ENCODE measurements at places on chromosomes 5 and 9. TPM values are rescaled to one million over a fixed set of nuclear protein-coding genes. Genes with fewer than 3 reads are reported as not detected.

DNA sequence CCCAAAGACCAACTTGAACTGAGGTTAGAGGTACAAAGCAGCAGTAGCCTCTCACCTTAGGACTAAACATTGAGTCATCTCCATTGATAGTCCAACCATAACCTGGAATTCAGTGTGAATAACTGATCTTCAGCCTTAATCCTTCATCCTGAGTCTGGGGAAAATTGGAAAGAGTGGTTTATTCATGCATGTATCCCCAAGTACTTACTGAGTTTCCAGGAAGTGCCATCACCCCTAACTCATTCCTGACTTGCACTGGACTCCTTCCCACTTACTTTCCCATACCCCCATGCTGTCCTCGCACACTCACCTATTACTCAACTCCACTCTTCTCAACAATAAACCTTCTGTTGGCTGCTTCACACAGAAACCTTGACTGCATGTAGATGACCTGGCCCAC, 161.4 kb upstream of the ZNF462 start:
- no peak overlapping the region for H3K4me3 ChIP-seq
- no peaks in the 10 kb centered on the region for H3K4me1 ChIP-seq
- no peak overlapping the region for H3K27ac ChIP-seq
- H3K36me3 ChIP-seq = no peaks in the 10 kb centered on the region
- no peak for DNase-seq

GRCh38 chr9:138043411-138044345, 166.1 kb downstream of the CACNA1B start:
- H3K27ac ChIP-seq = no peak overlapping the region
- no peak overlapping the region for H3K4me3 ChIP-seq
- H3K36me3 ChIP-seq = no peaks in the 10 kb centered on the region
- H3K27me3 ChIP-seq = peaks cover 43% of the 10 kb centered on the region

DNA sequence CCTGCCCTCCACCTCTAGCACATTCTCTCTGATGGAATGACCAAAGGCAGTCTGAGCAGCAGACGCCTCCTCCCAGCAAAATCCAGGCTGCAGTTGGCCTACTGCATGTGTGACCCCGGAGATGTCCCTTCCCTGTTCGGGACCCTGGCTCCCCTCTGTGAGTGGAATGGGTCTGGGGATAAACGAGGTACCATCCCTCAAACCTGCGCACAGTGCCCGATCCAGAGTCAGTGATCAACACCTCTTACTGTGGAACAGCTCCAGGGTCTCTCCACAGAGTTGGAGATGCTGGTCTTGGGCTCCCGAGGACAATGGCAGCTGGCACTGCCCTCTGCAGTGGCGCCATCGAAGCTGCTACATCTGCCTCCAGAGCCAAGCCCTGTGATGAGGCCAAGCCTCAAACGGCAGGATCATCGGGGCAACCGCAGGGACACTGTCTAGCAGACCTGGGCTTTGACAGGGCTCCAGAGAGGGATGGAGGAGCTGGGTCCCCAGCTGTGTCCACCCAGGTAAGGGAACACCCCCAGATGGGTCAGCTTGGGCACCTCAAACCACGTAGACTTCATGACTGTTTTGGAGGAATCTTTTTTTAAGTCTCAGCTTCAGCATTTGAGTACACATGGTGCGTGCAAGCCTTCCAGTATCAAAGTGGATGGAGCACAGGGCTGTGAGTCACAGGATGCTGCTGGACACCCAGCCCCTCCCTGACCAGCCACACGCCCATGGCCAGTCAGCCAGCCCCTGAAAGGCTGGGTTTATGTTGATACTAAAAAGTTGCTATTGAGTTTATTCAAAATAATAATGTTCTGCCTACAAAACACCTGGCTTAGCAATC, 13.0 kb downstream of the MED10 start:
- no peak overlapping the region for H3K27ac ChIP-seq
- H3K27me3 ChIP-seq = no peaks in the 10 kb centered on the region
- DNase-seq = no peak
- H3K4me3 ChIP-seq = no peak overlapping the region
- H3K4me1 ChIP-seq = peaks cover 10% of the 10 kb centered on the region
- H3K36me3 ChIP-seq = peaks cover 28% of the 10 kb centered on the region

IFNA21 gene
- not detected for polyA plus RNA-seq

PCDHA10 gene
- not detected for polyA plus RNA-seq

- H3K4me1 ChIP-seq = no peaks in the 10 kb centered on the region
- no peak for DNase-seq
- H3K27me3 ChIP-seq = peaks cover 21% of the 10 kb centered on the region
These were observed 59.4 kb upstream of the TNFSF8 start for GRCh38 chr9:114989600-114990410.

DNA sequence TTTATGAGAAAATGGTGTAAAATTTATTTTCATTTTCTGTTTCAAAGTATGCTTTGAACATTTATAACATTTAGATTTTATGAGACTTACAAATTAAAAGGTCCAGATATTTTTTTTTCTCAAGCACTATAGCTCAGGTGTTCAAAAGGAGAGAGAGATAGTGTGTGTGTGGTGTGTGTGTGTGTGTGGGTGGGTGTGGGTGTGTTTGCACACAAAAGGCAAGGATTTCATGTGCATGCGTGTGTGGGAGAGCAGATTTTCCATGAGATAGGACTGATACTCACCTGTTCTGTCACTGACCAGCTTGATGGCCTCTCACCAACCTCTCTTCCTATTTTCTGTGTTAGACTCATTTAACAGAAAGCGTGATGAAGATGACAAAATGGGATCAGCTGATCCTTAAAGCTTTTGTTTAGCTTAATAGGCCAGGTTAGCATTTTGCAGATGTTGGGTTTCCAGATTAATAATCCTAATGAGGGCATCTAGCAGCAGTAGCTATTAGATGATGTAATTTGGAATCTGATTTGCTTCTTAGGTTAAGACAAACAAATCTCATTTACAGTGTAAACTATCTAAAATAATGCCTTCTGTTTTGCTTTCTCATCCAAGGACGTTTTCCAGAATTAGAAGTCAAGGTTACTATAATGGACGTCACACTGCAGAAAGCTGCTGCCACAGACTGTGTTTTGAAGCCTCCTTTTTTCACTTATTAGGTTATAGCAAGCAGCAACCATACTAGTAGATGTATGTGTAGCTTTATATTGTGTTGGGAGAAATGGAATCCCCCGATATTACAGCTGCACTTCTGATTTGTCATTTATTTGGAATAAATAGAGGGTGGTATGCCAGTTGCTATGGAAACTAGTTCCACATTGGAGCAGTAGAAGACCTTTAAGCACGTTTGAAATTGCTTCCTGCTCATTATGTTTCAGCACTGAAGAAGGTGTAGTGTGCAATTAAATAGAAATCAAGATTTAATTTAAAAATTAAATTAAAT, 355.6 kb downstream of the TAF11L14 start:
- no peaks in the 10 kb centered on the region for H3K36me3 ChIP-seq
- H3K27ac ChIP-seq = no peak overlapping the region
- no peaks in the 10 kb centered on the region for H3K27me3 ChIP-seq
- no peak overlapping the region for H3K4me3 ChIP-seq
- no peak for DNase-seq

DNA sequence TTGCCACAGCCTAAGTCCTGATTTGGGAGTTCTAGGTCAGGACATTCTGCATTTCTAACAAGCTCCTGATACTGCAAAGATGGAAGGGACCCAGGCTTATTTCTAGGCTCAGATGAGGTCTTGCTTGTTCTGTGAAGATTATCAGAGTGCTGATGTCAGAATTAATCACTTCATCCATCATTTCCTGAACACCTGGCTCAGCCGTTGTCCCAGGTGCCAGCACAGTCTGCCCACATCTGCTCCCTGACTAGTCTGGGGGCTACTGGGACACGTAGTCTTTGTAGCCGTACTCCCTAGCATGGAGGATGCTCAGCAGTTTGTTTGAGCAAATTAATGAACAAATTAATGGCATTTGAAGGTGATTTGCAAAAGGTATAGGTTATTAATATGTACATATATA, 17.9 kb upstream of the SPINK4 start:
- no peaks in the 10 kb centered on the region for H3K36me3 ChIP-seq
- no peak overlapping the region for H3K4me3 ChIP-seq
- DNase-seq = no peak
- peak overlapping the region; percentile 34 for H3K27ac ChIP-seq

DNA sequence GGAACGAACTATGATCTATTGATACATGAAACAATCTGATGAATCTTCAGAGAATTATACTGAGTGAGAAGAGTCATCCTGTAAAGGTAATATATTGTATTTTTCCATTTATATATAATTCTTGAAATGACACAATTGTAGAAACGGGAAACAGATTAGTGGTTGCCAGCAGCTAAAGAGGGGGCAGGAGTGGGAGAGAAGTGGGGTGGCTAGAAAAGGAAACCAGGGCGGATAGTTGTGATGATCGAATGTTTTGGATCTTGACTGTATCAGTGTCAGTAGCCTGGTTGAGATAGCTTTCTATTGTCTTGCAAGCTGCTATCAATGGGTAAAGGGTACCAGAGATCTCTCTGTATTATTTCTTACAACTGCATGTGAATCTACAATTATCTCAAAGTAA, 17.7 kb upstream of the RAPGEF1 start:
- H3K27ac ChIP-seq = no peak overlapping the region
- H3K4me3 ChIP-seq = no peak overlapping the region
- DNase-seq = no peak
- no peaks in the 10 kb centered on the region for H3K36me3 ChIP-seq
- H3K27me3 ChIP-seq = peaks cover 17% of the 10 kb centered on the region
- H3K4me1 ChIP-seq = peaks cover 8% of the 10 kb centered on the region

DNA sequence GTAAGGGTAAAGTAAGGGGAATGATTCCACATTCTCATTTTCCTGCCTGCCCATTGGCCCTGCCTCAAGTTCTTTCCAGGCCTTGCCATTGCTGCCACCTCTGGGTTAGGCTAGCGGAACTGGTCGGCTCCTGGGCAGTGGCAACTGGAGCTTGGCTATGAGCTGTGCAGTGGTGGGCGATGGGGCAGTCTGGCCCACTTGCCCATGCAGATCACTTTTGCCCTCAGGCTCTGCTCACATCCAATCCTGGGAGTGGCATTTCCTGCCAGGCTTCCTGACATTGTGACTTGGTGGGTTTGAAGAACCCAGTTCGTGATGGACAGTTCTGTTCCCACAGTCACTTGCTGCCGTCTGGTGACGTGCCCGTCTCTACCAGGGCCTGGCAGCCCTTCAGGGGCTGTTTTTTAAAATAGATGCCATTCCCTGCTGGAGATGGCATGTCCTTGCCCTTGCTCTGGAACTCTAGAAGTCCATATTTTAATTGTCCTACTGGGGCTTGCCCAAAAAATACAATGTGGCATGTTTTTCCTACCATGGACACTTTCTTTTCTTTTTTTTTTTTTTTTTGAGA, 86.1 kb downstream of the FGF18 start:
- no peak overlapping the region for H3K27ac ChIP-seq
- no peaks in the 10 kb centered on the region for H3K4me1 ChIP-seq
- H3K27me3 ChIP-seq = peaks cover 11% of the 10 kb centered on the region
- H3K36me3 ChIP-seq = no peaks in the 10 kb centered on the region

DNA sequence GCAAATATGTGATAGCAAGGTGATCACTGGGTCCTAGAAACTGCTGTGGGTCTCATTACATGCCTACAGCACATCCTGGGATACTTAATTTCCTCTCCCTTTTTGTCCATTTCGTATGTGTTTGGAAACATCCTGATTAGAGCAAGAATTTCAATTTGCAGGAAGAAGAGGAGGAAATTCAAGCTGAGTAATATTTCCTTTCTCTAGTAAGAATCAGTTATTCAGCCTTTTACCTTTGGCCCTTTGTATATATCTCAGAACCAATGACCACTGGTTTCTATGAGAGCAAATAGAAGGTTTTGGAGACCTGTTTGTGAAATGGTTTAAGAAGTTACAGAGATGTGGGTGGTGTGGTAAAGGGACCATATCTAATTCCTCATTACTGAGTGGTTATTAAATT, 171.6 kb downstream of the RMI1 start:
- H3K27me3 ChIP-seq = peaks cover 18% of the 10 kb centered on the region
- DNase-seq = no peak
- H3K4me3 ChIP-seq = no peak overlapping the region
- H3K36me3 ChIP-seq = no peaks in the 10 kb centered on the region
- no peaks in the 10 kb centered on the region for H3K4me1 ChIP-seq
- no peak overlapping the region for H3K27ac ChIP-seq

ADRA1B gene
- polyA plus RNA-seq = not detected

NDFIP1 gene
- 11.8 TPM for polyA plus RNA-seq

Measured in naive B cell (primary cell).